Right renal pelvis (tissue), 4 donors: ENCODE measurements at places on chromosomes 2 and 18.

GRCh38 chr18:45328296-45328695 is 287.0 kb upstream of the SLC14A2 start:
- no peak for DNase-seq

GRCh38 chr2:234949762-234950434 is 1.9 kb upstream of the SH3BP4 start:
- DNase-seq: no peak

GRCh38 chr2:153455403-153455802 is 23.2 kb downstream of the RPRM start:
- no peak for DNase-seq

DNA sequence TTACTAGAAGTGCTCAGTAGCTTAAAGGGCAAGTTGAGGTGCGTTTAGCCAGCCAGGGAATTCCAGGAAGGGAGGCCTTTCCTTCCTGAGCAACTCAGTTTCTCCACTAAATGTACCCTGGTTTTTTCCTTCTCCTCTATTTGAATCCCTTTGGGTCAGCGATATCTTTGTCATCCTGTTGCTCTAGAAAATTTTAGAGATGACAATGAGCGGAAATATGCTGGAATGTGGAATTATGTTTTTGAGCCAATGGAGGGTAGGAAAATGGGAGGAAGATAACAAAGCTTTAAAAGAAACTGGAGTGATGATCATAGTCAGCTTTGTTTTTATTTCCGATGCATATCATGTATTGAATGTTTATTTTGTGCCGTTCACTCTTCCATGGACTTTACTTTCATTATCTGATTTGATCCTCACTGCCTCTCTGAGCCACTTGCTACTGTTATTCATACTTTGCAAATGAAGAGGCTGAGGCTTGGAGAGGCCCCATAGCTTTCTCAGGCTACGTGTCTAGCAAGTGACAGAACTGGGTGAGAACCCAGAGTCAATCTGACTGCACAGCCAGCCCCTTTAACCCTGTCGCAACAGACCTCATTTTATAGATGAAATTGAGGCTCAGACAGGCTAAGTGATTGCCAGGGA is 67.3 kb downstream of the NTSR2 start:
- no peak for DNase-seq

GRCh38 chr2:220785178-220785577 is 786.9 kb downstream of the EPHA4 start:
- DNase-seq: peak; percentile 5

- no peak for DNase-seq
These were observed 262.8 kb downstream of the KCNE4 start for GRCh38 chr2:223314811-223315210.

DNA sequence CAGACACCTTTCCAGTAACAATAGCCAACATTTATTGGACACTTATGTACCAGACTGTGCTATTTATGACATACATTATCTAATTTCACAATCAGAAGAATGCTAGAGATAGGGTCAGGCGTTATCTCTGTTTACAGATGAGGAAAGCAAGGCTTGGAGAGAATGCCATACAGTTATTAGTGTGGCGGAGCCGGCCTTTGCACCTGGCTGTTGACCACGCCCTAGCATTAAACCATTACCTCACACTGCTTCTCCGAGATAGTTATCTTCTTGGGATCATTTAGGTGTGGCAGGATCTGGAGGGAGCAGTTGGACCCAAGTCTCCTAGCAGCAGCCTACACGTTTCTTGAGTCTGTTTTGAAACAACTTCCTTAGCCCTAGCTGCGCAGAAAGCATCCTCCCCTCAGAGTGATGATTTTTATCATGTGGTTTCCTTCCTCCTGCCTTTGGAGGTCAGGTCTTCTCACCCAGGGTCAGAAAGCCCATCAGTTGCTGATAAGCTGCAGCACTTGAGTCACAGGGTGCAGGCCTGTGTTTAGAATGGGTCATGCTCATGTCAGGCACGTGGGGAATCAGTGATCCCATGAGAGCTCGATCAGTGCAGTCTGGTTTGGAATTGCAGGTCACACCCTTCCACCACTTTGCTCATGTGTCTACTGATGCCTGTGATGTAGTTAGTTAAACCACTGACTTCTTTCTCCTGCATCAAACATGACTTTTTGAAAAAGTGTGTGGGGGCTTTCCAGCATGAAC is 118.2 kb downstream of the SPTBN1 start:
- no peak for DNase-seq
